ENCODE measurements at places on chromosomes 1 and 21.

DNA sequence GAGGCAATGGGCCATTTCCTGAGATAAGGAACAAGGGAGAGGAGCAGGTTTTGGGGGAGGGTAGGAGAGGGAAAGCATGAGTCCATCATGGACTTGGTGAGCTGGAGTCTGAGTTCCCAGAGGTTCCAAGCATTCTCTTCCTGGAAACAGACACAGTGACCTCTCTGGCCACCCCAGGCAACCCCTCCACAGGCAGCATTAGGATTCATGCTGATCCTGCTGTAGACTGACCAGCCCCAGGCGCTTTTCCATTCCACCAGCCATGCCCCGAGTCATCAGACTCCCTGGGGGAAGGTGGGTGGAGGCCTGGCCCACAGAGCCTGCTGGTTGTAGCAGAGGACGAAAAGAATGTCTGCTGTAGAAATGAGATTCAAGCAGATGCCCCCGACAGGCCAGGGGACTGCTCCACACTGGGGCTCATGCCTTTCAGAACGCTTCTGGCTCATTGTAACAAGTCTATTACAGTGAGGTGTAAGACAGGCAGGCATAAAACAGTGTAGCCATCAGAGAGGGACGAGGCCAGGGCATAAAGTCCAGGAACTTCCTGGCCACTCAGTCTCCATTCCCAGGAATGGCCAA is 52.2 kb downstream of the KCND3 start:
- DNase-seq = no peak

DNA sequence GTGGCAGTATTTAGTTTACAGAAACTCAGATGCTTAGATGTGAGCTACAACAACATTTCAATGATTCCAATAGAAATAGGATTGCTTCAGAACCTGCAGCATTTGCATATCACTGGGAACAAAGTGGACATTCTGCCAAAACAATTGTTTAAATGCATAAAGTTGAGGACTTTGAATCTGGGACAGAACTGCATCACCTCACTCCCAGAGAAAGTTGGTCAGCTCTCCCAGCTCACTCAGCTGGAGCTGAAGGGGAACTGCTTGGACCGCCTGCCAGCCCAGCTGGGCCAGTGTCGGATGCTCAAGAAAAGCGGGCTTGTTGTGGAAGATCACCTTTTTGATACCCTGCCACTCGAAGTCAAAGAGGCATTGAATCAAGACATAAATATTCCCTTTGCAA is 59.7 kb upstream of the ZNF326 start:
- DNase-seq = no peak

DNA sequence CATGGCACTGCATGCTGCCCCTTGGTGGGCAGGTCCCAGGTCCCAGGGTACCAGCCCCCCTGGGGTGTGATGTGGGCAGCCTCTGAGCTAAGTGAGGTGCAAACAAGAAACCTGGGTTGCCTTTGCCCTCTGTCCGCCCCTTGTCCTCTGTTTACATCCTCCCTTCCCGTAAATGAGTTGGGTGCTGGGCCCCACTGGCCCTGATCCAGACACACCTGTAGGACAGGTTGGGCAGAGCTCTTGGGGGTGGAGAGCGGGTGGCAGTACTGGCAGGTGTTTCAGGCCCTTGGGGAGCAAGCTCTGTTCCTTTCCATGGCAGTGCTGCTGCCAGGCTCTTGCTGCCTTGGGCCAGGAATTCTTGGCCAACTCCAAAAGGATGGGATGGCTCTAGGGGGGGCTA is 35.8 kb downstream of the ELF3 start:
- DNase-seq = no peak

DNA sequence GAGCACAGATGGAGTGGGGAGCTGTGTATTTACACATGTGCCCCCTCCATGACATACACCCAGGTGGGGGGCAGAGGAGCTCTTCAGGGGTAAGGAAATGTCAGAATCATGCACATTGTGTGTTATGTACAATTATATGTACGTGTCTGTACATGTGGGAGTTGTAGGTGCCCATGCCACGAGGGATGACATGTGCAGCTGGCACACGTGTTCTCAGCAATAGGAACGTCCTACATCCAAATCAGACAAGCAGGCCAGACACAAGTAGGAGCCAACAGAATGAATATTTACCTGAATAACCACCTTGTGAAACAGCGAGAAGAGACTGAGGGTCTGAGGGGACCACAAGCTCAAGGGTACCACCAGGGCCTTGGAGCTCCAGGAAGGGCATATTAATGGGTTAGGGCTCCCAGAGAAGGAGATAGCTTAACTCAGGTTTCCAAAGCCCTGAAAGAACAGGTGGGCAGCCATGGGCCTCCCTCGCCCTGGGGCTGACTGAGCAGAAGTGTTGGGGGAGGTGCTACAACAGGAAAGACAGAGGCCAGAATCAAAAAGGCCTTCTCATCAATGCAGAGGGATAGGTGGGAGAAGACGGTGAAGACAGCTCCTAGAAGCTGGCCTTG is 3.2 kb downstream of the COL16A1 start:
- no peak for DNase-seq

DNA sequence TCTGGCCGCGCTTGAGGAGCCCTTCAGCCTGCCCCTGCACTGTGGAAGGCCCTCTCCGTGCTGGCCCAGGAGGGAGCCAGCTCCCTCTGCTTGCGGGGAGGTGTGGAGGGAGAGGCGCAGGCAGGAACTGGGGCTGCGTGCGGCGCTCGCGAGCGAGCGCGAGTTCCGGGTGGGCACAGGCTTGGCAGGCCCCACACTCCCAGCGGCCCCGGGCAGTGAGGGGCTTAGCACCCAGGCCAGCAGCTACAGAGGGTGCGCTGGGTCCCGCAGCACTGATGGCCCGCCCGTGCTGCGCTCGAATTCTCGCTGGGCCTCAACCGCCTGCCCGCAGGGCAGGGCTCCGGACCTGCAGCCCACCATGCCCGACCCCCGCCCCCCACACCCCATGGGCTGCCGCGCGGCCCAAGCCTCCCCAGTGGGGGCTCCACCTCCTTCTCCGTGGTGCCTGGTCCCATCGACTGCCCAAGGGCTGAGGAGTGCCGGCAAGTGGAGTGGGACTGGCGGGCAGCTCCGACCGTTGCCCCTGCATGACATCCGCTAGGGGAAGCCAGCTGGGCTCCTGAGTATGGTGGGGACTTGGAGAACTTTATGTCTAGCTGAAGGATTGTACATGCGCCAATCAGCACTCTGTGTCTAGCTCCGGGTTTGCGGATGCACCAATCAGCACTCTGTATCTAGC is 46.0 kb downstream of the COL24A1 start:
- no peak for DNase-seq

DNA sequence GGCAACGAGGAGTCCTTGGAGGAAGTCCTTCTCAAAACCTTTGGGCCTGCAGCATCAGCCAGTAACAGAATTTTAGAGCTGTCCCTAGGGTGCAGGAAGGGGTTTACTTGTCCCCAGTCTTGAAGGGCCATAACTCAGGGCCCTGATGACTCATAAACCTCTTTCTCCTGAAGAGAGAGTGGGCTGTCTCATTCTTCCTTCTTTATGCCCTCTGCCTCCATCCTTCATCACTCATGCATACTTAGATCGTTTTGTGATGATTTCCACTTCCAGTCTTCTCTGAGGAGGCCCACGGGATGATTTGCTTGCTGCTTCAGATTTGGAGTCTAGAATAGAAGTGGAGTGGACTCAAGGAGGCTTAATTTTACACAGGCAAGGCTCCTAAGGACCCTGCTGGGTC is 60.2 kb downstream of the NDUFS5 start:
- no peak for DNase-seq

GRCh38 chr1:41291195-41291594 is 49.1 kb upstream of the SCMH1 start:
- no peak for DNase-seq

GRCh38 chr21:37266515-37267221 is 466 bp downstream of the VPS26C start:
- no peak for DNase-seq

DNA sequence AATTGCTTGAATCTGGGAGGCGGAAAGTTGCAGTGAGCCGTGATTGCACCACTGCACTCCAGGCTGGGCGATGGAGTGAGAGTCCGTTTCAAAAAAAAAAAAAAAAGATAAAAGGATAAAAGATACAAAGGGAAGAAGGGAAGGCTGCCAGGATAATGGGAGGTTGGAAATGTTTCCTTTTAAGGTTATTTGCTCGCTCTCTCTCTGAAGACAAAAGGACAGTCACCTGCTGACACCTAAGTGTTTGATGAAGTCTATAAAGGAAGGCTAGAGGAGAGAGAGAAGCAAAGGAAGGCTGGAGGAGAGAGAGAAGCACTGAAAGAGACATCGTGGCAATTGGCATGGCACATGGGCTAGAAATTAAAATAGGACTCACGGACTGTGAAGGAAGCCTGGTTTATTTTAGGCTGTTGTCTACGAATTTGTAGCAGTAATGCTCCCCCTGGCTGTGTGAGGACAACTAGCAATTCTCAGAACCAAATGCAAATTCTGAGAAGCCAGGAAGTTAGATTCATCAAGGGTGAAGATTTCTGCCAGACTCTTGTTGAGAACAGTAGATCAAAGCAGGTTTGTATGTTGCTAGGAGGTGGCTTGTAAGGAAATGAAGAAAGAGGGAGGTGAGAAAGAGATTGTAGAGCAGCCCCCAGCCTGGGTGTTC is 154.2 kb downstream of the ZP4 start:
- no peak for DNase-seq

DNA sequence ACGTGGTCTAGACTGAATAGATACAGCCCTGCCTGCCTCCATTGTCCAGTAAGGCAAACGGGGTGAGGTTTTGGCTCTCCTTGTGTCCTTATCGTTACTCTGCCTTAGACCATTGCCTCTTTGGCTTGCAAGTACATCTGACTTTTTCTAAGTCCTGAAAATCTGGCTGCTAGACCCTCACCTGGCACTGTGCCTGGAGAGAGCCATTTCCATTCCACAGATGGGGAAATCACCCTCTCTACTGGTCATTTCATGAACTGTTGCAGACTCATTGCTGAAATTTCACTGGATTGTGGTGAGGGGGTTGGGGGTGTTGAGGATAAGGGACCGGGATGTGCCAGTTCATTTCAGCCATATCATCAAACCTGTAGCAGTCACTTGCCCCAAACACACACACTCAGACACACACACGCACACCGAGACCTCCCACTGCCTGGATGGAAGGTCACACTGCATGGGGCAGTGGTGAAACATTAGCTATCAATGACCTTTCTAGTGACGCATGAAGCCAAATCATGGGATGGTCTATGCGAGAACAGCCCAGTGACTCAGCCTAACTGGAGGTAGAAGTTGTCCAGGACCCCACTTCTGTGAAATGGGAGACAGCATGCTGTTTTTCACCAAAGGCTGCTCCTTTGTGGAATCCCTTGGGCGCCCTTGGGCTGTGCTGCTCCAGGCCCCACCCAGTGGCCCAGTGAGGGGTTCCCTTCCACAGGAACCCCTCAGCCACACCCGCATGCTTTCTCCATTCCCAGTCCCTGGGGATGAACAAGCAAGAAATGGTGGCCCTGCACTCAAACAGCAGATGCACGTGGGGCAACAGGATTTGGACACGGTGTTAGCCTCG is 34.9 kb upstream of the VASH2 start:
- no peak for DNase-seq

DNA sequence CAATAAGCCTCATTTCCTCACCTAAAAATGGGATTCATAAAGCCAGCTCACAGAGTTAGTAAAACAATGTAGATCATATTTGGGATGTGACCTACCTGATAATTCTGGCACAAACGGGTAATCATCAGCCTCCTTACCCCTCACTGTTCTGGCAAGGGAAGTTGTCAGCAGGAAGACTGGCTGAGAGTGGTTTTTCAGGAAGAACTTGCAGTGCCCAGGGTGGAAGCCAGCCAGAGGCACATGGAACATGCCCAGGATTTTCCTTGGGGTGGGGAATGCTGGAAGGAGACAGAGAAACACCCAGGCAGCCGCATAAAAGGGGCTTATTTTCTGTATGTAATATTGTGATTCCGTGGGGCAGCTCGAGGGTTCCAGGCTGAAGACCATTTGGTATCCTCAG is 7.7 kb upstream of the SLC5A9 start:
- DNase-seq = no peak
